ENCODE measurements at places on chromosomes 6 and 20.

DNA sequence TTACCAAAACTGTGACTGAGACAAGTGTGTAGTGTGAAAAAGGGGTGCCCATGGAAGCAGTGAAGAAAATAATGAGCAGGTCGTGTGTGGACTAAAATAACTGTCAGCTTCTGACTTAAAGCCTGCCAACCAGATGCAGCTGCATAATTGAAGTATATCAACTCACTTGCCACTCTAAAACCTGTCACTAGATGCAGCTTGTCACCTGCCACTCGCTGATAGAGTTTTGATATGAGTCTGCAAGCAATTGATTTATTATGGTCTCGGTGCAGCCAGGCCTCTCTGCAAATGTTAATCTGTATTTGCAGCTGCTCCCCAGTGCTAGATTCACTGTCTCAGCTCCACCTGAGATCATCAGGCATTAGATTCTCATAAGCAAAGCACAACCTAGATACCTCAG lies 1090.0 kb upstream of the EYS start:
- no peak for DNase-seq

- DNase-seq: no peak
These were observed 1.5 kb upstream of the MDFI start for GRCh38 chr6:41636833-41637193.

DNA sequence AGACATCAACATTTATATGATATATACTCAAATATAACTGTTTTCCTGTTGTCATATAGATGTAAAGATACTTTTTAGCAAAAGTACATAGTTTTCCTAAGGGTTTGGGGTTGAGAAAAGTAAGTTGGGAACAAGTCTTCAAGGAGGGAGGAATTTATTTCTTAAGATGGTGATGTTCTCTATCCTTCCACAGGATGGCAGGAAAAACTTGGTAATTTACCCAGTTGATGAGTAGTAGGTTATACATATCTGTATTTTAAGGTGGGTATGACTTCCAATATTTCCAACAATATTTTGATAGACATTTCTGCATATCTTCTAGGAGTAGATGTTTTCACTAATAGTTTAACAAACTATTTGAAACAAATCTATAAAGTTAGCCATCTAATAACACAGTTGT lies 254.4 kb downstream of the RIMS1 start:
- no peak for DNase-seq

GRCh38 chr6:109897561-109898080 lies 80.5 kb upstream of the GPR6 start:
- no peak for DNase-seq

DNA sequence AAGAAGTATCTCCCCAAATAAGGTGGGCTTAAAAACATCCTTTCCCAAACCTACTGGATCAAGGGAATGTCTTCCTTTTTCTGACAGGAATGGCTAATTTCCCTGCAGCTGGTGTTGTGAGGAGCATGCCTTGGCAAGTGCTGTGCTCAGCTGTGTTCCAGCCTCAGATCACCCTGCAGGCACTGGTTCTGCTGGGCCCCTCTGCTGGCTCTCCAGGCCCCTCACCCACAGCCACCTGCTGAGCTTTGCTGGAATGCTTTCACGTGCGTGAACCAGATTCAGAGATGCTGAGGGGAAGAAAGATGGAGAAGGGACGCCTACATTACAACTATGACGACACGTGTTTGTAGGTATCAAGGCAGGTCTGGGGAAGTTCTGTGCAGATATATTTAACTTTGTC lies 71.3 kb upstream of the FOXC1 start:
- no peak for DNase-seq

DNA sequence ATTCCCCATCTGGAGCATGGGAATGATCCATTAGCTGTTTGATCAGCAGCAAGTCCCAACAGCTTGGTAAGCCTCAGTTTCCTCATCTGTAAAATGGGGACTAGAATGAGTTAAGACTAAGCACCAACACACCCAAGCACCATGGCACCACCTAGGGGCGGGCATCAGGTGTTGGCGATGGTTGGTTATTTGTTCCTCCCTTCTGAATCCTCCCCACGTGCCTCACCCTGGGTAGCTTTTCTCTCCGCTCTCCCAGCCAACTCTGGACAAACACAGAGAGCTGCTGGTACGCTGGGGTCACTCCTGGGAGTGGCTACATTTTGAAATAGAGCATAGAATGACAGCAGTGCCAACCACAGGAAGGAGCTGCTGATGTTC lies 13.3 kb upstream of the ITPR3 start:
- DNase-seq: no peak
